Caco-2 (cell line): ENCODE measurements at places on chromosomes 5 and 9.

GRCh38 chr9:32253731-32254130 is 130.7 kb upstream of the ACO1 start:
- DNase-seq, result no peak

- no peak for DNase-seq
These were observed 181.5 kb upstream of the RPS23 start for GRCh38 chr5:82459626-82460025.

DNA sequence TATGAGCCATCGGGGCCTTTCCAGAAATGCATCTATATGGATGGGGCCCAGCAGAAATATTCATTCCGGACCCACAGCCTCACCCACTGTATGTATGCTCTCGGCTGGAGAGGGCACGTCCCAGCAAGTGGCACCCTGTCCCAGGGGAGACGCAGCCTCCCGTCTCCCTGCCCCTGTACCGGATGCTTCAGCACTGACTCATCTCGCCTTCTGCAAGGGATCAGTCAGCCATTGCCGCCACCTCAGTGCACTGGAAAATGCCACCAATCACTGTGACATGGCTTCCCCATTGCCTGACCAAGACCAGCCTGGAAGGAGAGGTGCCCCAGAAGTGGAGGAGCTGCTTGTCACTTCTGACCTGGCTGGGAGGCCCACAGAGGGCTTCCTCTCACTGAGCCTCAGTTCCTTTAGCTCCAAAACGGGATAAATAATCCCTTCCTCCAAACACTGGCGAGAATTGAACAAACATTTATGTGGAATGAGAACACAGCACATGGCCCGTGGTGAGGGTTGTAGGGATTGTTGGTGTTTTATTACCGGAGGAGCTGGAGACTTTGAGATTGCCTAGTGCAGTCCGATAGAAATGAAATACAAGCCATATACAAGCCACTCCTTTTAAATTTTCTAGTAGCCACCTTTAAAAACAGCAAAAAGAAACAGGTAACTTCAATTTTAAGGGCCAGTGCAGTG is 43.9 kb upstream of the ORM1 start:
- DNase-seq, result peak; percentile 32

GRCh38 chr5:87876616-87877015 is 392.0 kb downstream of the TMEM161B start:
- no peak for DNase-seq
